ENCODE measurements at places on chromosomes 11 and 22.

- no peak for DNase-seq
Observed at GRCh38 chr11:108206171-108206570, 16.3 kb downstream of the NPAT start.

GRCh38 chr22:17871726-17872458 is 97.6 kb upstream of the BID start:
- no peak for DNase-seq

GRCh38 chr22:17754233-17754925 is 19.9 kb downstream of the BID start:
- no peak for DNase-seq

DNA sequence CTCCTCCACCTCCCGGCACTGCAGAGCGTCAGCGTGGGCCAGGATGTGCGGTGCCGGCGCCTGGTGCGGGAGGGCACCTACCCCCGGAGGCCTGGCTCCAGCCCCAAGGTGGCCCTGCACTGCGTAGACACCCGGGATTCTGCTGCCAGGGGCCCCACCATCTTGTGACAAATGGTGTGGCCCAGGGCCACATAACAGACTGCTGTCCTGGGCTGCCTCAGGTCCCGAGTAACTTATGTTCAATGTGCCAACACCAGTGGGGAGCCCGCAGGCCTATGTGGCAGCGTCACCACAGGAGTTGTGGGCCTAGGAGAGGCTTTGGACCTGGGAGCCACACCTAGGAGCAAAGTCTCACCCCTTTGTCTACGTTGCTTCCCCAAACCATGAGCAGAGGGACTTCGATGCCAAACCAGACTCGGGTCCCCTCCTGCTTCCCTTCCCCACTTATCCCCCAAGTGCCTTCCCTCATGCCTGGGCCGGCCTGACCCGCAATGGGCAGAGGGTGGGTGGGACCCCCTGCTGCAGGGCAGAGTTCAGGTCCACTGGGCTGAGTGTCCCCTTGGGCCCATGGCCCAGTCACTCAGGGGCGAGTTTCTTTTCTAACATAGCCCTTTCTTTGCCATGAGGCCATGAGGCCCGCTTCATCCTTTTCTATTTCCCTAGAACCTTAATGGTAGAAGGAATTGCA is 13.5 kb downstream of the TSKU start:
- no peak for DNase-seq

Measured in stimulated activated CD8-positive, alpha-beta memory T cell treated with anti-CD3 and anti-CD28 coated beads, Interleukin-7, amount 100 ng/mL, for 1 hour (primary cell).